WTC11 (cell line): ENCODE measurements at places on chromosomes 2 and 18. TPM values are rescaled to one million over a fixed set of nuclear protein-coding genes. Genes with fewer than 3 reads are reported as not detected.
A peak's percentile ranks its signal among the peaks of the same experiment; 100 is the strongest.

DNA sequence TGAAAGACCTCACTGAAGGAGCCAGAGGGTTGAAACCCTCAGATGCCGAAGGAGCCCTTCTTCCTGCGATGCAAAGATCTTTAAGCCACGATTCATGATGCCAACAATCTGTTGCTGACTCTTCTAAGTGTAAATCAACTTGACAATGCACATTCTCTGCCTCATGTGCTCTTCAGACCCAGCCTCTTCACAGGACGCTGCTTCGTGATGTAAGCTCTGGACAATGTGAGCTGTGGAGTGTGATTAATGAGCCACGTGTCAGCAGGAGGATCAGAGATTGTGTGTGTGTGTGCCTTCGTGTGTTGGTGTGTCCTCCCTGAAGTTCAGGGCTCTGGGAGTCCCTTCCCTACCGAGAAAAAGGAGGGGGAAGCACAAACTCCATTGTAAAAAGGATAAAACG lies 26.5 kb upstream of the TWIST2 start:
- H3K27me3 ChIP-seq, result peaks cover 7% of the 10 kb centered on the region
- no peak for DNase-seq
- no peak overlapping the region for H3K4me3 ChIP-seq
- peaks cover 20% of the 10 kb centered on the region for H3K4me1 ChIP-seq
- peaks cover 19% of the 10 kb centered on the region for H3K36me3 ChIP-seq

DNA sequence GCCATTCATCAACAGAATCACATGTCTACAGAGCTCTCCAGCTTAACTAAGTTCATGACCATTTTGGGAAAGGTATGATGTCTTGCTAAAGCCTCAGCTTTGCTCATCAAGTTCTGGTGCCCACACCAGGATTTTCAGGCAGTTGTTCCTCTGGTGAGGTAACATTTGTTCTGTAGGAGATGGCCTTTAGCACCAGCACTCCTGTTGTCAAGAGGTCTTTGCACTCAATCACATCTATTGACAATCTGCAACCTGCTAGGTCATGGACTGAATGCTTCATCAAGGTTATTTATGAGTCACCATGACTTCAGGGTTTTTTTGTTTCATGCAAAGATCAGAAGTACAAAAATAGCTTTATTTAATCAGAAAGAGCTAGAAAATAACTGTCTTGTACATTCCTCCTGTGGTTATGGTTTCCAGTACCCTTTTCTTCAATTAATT lies 36.6 kb upstream of the VIT start:
- no peak overlapping the region for H3K27ac ChIP-seq
- H3K36me3 ChIP-seq, result no peaks in the 10 kb centered on the region
- peaks cover 3% of the 10 kb centered on the region; the same call in 1 of the 2 replicates for H3K4me1 ChIP-seq
- H3K4me3 ChIP-seq, result no peak overlapping the region
- DNase-seq, result no peak

DNA sequence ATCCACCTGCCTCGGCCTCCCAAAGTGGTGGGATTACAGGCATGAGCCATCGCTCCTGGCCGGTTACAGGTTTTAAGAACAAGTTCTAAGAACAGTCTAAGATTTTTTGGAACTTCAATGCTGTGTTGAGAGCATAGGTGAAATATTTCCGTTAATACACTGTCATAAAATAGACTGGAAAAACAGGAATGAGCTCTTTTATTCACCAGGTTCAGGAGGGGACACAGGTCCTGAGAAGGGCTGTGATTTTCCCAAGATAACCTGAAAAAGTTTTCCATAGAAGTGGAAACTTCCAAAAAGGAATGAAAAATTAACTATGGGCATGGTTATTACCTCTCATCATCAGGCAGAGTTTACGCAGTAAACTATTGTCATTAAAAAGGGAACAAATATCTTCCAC lies 97.6 kb upstream of the TMEM178A start:
- peaks cover 6% of the 10 kb centered on the region for H3K4me1 ChIP-seq
- H3K36me3 ChIP-seq, result peaks cover 11% of the 10 kb centered on the region
- no peak overlapping the region for H3K27ac ChIP-seq
- DNase-seq, result no peak
- no peaks in the 10 kb centered on the region; the same call in 1 of the 2 replicates for H3K27me3 ChIP-seq

Gene MBD5
- 27.7 to 33.7 TPM (median 31.4 TPM) in 3 replicates for total RNA-seq

Gene MROH2A
- 0.16 TPM in 1 of 3 replicates, not detected in the others for total RNA-seq

GRCh38 chr18:24875286-24875685 lies 414.8 kb downstream of the HRH4 start:
- no peaks in the 10 kb centered on the region for H3K36me3 ChIP-seq
- no peak for DNase-seq
- H3K27ac ChIP-seq, result no peak overlapping the region
- peaks cover 5% of the 10 kb centered on the region for H3K4me1 ChIP-seq

Gene PARD3B
- total RNA-seq, result 4.5 to 5.9 TPM (median 5.6 TPM) in 3 replicates

- no peaks in the 10 kb centered on the region for H3K27me3 ChIP-seq
- peak; percentile 49 for DNase-seq
- H3K4me3 ChIP-seq, result no peak overlapping the region
- peaks cover 3% of the 10 kb centered on the region; the same call in 1 of the 2 replicates for H3K36me3 ChIP-seq
- H3K27ac ChIP-seq, result no peak overlapping the region
Measured at GRCh38 chr2:57497489-57498096, 549.0 kb upstream of the VRK2 start.

DNA sequence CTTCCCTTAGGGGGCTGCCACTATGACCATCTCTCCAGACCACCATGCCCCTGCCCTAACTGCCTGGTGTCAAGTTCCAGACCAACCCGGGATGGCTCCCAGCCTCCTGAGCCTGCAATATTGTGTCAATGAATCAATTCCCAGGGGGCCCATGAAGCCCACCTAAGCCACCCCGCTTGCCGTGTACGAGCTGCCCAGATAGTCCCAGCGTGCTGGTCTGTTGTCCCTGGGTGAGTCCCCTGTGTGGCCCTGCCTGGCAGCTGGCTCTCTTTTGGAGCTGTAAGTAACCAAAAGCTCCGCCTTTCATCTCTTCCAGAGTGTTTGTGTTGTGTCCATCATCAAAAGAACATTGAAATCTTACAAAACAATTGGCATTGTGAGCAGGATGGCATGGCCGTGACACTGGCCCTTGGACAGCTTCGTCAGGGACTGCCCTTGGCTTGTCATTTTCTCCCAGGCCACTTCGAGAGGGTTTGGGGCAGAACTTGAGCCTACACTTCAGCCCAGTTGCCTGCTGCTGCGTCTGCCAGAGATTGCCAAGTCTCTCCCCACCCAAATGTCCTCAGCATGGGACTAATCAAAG lies 11.3 kb upstream of the MAL start:
- H3K36me3 ChIP-seq, result no peaks in the 10 kb centered on the region
- no peak overlapping the region for H3K27ac ChIP-seq
- no peak for DNase-seq
- no peaks in the 10 kb centered on the region for H3K27me3 ChIP-seq
- H3K4me1 ChIP-seq, result peaks cover 24% of the 10 kb centered on the region

- no peak overlapping the region for H3K4me3 ChIP-seq
- peaks cover 3% of the 10 kb centered on the region; the same call in 1 of the 2 replicates for H3K27me3 ChIP-seq
- no peak overlapping the region for H3K27ac ChIP-seq
- peaks cover 20% of the 10 kb centered on the region for H3K4me1 ChIP-seq
Measured at GRCh38 chr2:234308073-234308812, 188.6 kb downstream of the ARL4C start.

DNA sequence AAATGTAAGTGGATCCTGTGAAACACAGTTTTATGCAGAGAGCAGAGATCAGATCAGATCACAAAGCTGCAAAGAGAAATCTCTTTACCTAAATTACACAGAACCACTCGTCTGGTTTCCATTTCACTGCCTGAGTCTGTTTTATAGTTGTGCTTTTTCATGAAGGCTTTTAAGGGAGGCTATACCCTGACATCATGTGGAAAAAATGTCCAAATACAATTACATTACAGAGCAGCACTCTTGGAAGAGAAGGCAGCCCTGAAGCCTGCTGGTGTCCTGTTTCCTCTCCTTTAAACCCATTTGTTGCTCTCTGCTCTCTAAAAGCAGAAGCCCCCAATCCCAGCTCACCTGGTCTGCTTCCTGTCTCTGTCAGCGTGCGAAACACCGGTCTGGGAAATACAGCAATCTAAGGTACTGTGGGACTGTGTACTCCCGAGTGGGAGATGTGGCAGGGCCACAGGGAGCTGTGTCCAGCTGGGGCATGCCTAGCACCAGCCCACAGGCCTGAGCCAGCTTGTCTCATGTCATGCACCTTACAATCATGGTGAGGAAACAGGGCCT lies 24.8 kb upstream of the ZFP36L2 start:
- H3K4me1 ChIP-seq, result peaks cover 7% of the 10 kb centered on the region
- no peak for DNase-seq
- no peaks in the 10 kb centered on the region for H3K36me3 ChIP-seq
- H3K27me3 ChIP-seq, result no peaks in the 10 kb centered on the region
- H3K4me3 ChIP-seq, result no peak overlapping the region
- H3K27ac ChIP-seq, result peak overlapping the region; percentile 71

Gene GAL3ST2
- 0.73 to 0.98 TPM (median 0.78 TPM) in 3 replicates for total RNA-seq

- H3K36me3 ChIP-seq, result no peaks in the 10 kb centered on the region
- H3K27me3 ChIP-seq, result no peaks in the 10 kb centered on the region
- no peak overlapping the region for H3K27ac ChIP-seq
- no peaks in the 10 kb centered on the region for H3K4me1 ChIP-seq
- no peak for DNase-seq
Measured at GRCh38 chr2:43792653-43793052, 18.8 kb downstream of the DYNC2LI1 start.

GRCh38 chr2:30362468-30363081 lies 84.5 kb upstream of the LCLAT1 start:
- no peaks in the 10 kb centered on the region for H3K27me3 ChIP-seq
- H3K36me3 ChIP-seq, result no peaks in the 10 kb centered on the region
- H3K27ac ChIP-seq, result no peak overlapping the region

GRCh38 chr2:241863536-241863954 lies 4.9 kb upstream of the PDCD1 start:
- DNase-seq, result no peak
- peaks cover 6% of the 10 kb centered on the region for H3K27me3 ChIP-seq
- H3K36me3 ChIP-seq, result peaks cover 4% of the 10 kb centered on the region; the same call in 1 of the 2 replicates
- no peak overlapping the region for H3K27ac ChIP-seq

Gene PIK3C3
- 38.7 to 48.9 TPM (median 40.4 TPM) in 3 replicates for total RNA-seq

GRCh38 chr2:179773986-179774385 lies 87.4 kb downstream of the ZNF385B start:
- H3K4me3 ChIP-seq, result no peak overlapping the region
- DNase-seq, result no peak
- H3K27me3 ChIP-seq, result no peaks in the 10 kb centered on the region
- no peaks in the 10 kb centered on the region for H3K36me3 ChIP-seq
- H3K4me1 ChIP-seq, result no peaks in the 10 kb centered on the region
- H3K27ac ChIP-seq, result no peak overlapping the region

Gene BIN1
- total RNA-seq, result 38.9 to 42.5 TPM (median 41.6 TPM) in 3 replicates

DNA sequence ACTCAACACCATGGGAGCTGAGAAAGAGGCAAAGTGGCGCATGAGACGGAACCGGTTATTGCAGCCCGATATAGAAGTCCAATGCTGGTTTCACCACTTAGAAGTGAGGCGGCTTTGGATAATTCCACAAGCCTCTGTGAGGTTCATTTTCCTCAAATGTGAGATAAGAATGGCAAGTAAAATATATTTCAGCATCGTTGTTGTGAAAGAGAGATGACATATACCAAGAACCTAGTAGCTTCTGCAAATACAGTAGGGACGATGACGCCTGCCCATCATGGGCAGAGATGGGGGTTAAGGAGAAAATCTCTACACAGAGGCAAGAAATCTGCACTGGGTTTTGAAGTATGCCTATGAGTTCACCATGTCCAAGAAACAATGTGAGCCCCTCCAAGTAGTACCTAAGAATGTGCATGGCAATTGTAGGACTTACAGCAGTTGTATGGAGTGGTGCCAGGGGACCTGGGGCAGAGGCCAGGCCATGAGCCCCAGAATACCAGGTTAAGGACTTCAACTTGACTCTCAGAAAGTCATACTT lies 352.0 kb downstream of the RNF144A start:
- no peak for DNase-seq
- H3K27me3 ChIP-seq, result no peaks in the 10 kb centered on the region
- no peaks in the 10 kb centered on the region for H3K36me3 ChIP-seq
- H3K27ac ChIP-seq, result no peak overlapping the region
- H3K4me3 ChIP-seq, result no peak overlapping the region

GRCh38 chr2:31324016-31324633 lies 90.2 kb downstream of the EHD3 start:
- no peaks in the 10 kb centered on the region for H3K36me3 ChIP-seq
- no peak overlapping the region for H3K4me3 ChIP-seq
- H3K27me3 ChIP-seq, result no peaks in the 10 kb centered on the region
- peaks cover 7% of the 10 kb centered on the region for H3K4me1 ChIP-seq
- DNase-seq, result no peak
- no peak overlapping the region for H3K27ac ChIP-seq

DNA sequence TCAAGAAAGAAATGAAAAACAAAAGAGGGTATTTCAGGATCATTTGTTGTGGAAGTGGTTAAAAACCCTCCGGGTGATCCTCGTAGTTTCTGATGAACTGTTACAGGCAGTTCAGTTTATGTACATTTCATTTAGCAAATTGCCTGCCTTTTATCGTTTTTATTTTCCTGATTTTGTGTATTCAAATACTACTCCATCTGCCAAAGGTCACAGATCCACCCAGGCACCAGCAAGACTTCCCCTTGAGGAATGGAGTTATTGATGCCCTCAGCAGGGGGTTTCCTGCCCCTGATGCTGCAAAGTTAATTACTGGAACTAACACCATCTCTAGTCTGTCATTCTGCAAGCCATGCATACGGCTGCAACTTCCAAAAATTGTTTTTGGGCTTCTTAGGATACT lies 641.9 kb downstream of the SLC4A3 start:
- peaks cover 42% of the 10 kb centered on the region for H3K4me1 ChIP-seq
- H3K27me3 ChIP-seq, result no peaks in the 10 kb centered on the region; the same call in 1 of the 2 replicates
- H3K36me3 ChIP-seq, result peaks cover 12% of the 10 kb centered on the region
- H3K4me3 ChIP-seq, result no peak overlapping the region
- peak; percentile 16 for DNase-seq

GRCh38 chr2:128373451-128374000 lies 54.9 kb upstream of the HS6ST1 start:
- H3K27me3 ChIP-seq, result peaks cover 3% of the 10 kb centered on the region; the same call in 1 of the 2 replicates
- no peak overlapping the region for H3K27ac ChIP-seq
- H3K4me3 ChIP-seq, result no peak overlapping the region
- peaks cover 21% of the 10 kb centered on the region for H3K4me1 ChIP-seq
- no peaks in the 10 kb centered on the region for H3K36me3 ChIP-seq
- DNase-seq, result peak; percentile 2

Gene TLX2
- 0.18 to 0.39 TPM (median 0.26 TPM) in 3 replicates for total RNA-seq

GRCh38 chr2:51650769-51651168 lies 618.8 kb upstream of the NRXN1 start:
- H3K4me3 ChIP-seq, result no peak overlapping the region
- H3K27ac ChIP-seq, result no peak overlapping the region
- no peak for DNase-seq

- H3K4me1 ChIP-seq, result peaks cover 40% of the 10 kb centered on the region
- H3K4me3 ChIP-seq, result no peak overlapping the region
- H3K36me3 ChIP-seq, result no peaks in the 10 kb centered on the region
- DNase-seq, result peak; percentile 28
- peak overlapping the region; percentile 9; the same call in 1 of the 2 replicates for H3K27ac ChIP-seq
Measured at GRCh38 chr2:10094271-10094814, 14.1 kb upstream of the CYS1 start.

- no peak overlapping the region for H3K27ac ChIP-seq
- DNase-seq, result no peak
- no peak overlapping the region for H3K4me3 ChIP-seq
- 0 out of 2 replicates have a peak, but pooled peaks cover 3% of the 10 kb centered on the region for H3K4me1 ChIP-seq
Measured at GRCh38 chr2:45901468-45902032, 250.1 kb downstream of the PRKCE start.
